GM04504 (cell line): ENCODE measurements at places on chromosomes 7 and 10.

DNA sequence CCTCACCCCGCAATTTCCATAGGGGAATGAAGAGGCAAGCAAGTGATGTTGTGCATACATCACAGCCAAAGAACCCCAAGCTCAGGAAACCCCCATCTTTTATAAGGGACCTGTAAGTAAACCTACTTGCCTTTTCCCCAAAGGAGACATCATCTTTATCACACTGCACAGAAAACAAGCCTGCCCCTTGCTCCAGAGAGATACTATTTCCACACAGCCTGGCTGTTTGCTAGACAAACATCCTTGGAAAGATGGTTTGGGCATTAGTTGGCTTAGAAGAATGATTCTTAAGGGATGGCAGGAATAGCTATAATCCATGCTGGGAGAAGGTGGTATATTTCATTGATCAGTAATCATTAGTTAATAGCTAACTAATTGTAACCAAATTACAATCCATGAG is 123.7 kb upstream of the SEC61G start:
- no peak for DNase-seq

- DNase-seq = no peak
Observed at GRCh38 chr10:110544958-110545537, 22.4 kb upstream of the SMC3 start.

- DNase-seq = no peak
Observed at GRCh38 chr7:31370609-31371008, 30.1 kb upstream of the NEUROD6 start.

DNA sequence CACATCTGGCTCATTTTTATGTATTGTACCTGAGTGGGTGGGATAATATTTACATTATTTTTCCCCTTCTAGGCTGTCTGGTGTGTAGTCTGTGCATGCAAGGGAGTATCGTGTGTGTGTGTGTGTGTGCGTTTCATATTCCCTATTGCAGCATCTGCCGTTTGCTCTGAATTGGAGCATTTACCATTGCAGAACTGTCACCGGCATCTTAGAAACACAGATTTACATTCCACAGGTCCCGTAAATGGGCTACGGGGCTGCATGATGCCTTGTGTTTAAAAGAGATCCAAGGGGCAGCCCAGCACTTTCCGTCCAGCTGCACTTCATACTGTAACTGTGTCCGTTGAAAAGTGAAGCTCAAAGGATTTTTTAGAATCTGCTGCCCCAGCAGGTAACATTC is 167.1 kb upstream of the KIAA1217 start:
- no peak for DNase-seq

- no peak for DNase-seq
Observed at GRCh38 chr10:127813290-127813689, 76.3 kb downstream of the FOXI2 start.

DNA sequence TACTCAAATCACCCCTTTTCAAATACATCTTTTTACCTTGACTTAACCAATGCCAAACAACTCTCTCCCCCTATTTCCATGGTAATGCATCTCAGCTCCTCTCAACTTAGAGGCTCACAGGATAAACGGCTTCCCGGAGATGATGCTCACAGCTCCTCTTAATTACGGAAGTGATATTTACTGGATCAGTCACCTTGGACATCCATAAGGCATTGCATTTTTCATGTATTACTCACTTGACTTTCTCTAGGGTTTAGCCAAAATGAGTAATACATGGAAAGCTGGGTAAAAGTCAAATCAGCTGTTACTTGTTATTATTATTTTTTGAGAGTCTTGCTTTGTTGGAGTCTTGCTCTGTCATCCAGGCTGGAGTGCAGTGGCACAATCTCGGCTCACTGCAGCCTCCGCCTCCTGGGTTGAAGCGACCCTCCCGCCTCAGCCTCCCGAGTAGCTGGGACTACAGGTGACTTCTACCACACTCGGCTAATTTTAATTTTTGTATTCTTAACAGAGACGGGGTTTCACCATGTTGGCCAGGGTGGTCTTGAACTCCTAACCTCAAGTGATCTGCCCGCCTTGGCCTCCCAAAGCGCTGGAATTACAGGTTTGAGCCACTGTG is 73.3 kb upstream of the RHEB start:
- peak; percentile 90 for DNase-seq

DNA sequence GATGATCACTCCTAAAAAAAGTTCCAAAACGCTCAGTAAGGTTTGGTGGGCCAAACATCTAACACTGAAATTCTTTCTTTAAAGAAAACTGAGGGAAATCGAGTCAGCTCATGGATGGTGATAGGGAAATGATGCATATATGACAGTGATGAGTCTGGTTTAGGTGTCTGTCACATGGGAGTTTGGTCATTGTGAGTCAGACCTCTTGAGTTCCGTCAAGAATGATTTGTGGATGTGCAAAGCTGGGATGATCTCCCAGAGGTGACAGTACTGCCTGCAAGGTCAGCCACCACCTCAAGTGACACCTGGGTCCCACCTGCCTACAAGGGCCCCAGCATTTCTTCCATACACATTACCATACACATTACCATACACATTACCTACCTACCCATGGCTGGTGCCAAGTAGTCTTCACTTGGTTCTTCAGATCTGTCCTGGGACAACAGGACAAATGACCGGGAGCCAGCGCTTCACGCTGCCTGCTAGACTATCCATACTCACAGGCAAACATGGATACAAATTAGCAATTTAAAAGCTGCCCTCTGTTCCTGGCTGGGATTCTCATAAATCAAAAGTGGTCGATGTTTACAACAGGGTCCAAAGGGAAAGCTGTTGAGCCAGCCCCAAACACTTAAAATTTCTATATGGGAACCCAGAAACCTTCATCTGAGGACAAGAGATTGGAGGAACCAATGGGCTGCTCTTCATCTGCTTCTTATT is 128.4 kb downstream of the ADAM12 start:
- no peak for DNase-seq

DNA sequence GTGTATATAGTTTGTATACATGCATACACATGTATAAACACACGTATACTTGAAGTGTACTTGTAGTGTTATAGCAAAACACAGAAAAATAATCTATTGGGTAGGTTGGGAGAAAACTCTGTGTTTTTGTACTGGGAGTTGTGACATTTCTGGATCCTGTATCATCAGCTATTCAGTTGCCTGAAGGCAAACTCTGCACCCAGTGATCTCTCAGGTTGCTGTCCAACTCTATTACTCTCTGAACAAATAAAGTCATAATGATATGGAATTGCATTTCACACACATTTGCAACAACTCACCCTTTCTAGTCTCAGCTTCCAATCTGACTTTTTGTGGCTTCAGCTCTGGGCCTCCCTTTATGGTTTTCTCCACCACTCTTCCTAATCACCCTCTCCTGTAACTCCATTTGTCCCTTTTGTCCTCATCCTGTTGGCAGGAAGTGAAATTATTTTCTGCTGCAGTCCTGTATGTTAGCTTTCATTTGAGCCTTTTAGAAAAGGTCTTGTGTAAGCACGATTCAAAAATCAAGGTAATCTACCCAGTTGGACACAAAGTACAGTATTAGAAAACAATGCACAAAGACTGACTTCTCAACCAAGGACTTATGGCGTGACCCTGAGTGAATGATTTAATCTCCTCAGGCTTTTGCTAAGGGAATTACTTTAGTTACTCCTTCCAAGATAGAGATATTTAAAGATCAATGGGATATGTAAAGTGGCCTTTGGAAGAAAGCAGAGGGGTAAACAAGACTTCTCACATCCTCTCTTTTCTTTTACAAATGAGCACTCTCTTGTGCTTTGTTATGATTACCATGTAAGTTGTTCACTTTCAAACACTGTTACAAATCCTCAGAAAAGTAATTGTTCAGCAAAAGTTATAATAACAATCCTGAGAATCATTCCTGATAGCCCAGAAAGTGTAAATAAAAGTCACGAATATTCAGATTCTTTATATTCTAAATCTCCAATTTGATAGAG is 249.1 kb downstream of the KCND2 start:
- DNase-seq = no peak

DNA sequence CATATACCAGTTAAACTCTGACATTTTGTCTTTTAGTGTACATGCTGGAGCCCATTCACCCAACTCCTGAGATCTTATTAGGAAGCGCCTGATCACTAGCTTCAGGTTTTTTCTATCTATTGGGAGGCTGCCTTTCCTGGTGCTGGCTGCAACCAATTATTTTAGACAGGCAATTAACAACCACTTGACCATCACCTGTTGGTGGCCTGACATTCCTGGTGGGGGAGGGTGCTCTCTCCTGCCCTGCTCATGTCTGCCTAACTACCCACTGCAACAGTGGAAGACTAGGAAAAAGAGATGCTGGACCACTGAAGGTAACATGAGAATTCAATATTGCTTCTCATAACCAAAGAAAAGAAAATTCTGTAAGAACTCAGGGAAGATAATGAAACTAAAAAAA is 190.3 kb upstream of the GRM3 start:
- DNase-seq = no peak

- DNase-seq = no peak
Observed at GRCh38 chr7:66380272-66380888, 175.2 kb downstream of the TPST1 start.

GRCh38 chr10:77493851-77494261 is 143.8 kb downstream of the KCNMA1 start:
- DNase-seq = no peak
